ENCODE measurements at places on chromosomes 16 and 17.

DNA sequence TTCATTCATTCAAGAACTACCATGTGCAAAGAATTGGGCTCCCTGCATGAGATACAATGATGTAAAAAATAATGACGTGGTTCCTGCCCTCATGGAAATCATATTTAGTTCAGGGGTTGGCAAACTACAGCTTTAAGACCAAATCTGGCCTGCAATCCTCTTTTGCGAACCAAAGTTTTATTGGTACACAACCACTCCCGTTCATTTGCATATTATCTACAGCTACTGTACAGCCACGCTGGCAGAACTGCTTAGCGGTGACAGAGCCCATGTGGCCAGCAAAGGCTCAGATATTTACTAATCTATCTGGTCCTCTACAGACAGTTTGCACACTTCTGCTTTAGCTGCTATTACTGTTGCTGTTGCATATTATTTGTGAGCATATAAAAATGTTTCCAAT, 167.7 kb downstream of the XYLT1 start:
- no peak for DNase-seq

DNA sequence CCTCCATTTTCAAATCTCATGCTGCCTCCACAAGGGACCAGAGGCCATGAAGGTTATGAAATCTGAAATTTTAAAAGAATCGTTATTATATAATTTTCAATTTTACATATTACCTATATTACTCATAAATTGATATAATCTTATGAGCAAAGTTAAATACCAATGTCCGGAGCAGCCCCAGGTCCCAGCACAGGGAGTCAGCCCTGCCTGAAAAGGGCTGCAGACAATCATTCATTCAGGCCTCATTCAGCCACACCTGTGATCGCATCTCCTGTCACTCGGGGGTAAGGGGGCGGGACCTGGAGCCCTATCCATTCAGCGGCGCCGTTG, 172.5 kb downstream of the AHSP start:
- DNase-seq, result no peak

DNA sequence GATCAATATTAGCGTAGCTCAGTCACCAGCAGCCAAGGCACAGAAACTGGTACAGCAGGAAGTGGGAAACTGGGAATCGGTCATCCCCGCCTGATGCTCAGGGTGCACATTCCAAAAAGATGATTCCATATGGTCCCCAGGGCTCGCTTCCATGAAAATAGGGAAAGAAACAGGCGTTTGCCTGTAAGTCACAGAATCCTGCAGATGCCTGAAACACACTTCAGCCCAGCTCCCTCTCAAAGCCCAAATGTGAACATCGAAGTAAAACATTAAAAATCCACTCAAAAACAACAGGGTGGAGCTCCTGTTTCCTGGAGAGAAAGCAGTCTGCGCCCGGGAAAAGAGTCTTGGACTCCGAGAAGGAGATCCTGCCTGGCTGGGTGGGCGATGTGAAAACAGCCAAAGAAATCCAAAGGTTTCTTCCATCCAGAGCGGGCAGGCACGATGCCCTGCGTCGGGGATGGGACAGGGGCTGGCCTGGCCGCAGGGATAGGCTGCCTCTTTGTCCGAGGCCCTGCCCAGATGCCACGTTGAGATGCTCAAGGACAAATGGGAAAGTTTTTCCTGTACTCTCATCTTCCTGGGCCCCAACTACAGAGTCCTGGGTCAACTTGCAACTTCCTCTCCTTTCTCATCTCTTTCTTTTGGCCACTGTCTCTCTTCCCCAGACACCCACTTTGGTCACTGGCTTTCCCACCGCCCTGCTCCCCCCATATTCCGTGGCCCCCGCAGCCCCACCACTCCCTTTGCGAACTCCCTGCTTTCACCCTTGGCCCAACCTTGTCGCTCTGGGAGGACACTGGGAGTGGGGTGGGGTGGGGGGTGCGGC, 743 bp downstream of the WIPI1 start:
- DNase-seq, result no peak

- no peak for DNase-seq
These were observed 61.1 kb upstream of the CIBAR2 start for GRCh38 chr16:85173146-85173980.

- no peak for DNase-seq
These were observed 11.0 kb downstream of the ACSM3 start for GRCh38 chr16:20774703-20775362.

DNA sequence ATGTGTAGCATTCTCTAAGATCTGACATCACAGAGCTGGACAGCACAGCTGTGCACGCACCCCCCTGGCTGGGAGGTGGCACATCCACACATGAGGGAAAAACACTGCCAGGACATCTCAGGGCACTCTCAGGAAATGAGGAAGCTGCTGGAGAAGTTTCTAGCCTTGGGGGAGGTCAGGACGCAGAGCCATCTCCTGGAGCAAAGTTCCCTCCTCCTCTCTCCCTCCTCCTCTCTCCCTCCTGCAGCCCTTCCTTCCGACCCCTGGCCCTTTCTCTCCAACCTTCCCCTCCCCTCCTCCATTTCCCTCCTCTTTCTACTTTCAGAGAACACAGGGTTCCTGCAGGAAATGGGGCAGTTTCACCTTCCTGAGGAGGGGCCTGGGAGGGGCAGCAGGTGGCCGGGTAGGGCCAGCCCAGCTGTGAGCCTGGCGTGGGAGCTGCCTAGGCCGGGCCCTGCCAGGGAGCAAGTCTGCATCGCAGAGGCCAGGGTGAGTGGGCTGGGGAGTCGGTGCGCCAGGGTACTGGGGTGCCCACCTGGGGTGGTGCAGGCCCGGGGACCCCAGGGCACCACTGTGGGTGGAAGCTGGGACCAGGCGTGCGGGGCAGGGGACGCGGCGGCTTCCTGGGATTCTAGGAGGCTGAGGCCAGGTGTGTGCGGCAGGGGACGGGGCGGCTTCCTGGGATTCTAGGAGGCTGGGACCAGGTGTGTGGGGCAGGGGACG, at the start of gene DPEP1:
TSS of gene DPEP1 (plus strand) at position 412 of the 723 bp plus-strand sequence. CDS start 16,769 bp downstream, outside the sequence.
- DNase-seq, result no peak

GRCh38 chr16:11609474-11610120, 22.9 kb upstream of the LITAF start:
- no peak for DNase-seq

DNA sequence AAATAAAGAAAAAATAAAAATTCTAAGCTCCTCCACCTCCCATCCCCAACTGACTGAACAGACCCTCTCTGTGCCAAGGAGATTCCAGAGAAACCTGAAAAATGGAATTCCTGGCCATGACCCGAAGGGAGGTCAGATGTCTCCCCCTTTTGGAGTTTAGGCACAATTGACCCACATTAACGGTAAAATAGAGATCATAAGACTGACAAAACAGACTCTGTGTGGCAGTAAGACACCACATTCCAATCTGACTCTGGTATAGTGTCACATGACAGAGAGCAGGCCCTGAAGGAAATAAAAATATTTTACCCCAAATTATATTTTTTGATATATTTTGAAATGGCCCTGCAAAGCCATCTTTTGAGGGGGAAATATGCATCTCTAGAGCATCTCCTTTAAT, 115.1 kb upstream of the ZKSCAN2 start:
- no peak for DNase-seq
